ENCODE measurements at places on chromosomes 4 and X.

DNA sequence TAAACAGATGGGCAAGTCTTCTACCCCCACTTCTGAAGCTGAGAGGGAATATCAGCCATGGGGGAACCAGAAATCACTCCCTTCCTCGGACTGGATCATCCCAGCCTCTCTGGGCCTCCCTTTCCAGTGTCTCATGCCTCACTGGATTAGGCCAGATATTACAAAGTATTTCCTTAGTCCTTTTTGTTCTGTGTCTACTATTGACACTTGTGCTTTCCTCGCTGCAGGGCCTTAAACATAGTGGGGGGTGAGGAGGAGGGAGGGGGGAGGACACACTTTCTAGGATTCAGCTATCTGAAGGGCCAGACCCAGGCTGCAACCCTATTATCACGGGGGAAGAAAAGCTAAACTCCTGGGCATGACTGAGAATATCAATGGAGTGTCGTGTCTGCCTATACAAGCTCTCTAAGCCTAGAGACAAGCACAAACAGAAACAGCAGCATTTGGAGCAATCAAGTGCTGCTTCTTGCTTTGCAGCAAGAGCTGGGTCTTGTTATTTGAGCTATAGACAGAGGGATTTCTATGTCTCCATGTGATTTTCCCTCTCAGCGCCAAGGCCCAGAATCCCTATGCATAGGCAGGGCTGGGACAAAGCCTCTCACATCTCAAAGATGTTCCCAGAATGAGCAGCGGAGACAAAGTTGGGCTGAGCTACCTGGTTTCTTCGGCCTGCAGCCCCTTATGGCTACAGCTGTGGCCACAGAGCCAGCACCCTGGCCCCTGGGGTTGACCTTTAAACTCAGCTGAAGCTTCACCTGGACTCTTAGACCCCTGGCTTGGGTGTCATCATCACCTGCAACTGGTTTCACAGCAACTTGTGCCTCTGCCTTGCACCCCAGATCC is 20.2 kb downstream of the PJA1 start:
- DNase-seq: no peak

GRCh38 chr4:73612032-73612431 is 8.2 kb downstream of the RASSF6 start:
- DNase-seq: no peak

- DNase-seq: no peak
Measured at GRCh38 chr4:88788424-88788823, 90.8 kb upstream of the NAP1L5 start.

- no peak for DNase-seq
Measured at GRCh38 chr4:160159457-160159856, 1056.6 kb downstream of the RAPGEF2 start.

DNA sequence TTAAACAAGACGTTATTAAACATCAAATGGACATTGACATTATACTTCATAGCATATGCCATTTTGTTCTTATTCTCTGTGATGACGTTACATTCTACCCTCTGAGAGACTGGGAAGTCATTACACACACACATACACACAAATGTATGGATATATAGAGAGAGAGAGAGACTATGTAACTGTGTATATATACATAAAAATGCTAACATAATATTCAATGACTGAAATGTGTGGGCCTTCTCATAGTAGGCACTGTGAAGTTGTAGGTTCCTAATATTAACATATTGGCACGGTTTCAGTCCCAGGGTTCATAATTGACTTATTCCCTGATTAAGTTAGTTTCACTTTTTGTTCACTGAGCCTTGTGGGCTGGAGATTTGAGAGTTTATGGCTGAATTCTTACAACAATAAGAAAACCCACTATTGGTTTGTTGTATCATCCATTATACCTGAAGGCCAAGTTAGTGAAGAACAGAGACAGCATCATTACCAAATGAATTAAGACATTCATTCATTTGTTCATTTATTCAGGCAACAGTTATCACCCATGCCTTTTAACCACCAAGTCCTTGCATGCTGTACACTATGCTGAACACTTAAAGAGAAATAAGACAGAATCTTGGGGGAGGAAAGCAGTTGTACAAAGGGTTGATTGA is 68.5 kb downstream of the GAB1 start:
- DNase-seq: no peak

- DNase-seq: no peak
Measured at GRCh38 chr4:97105347-97106099, 1037.8 kb downstream of the STPG2 start.

DNA sequence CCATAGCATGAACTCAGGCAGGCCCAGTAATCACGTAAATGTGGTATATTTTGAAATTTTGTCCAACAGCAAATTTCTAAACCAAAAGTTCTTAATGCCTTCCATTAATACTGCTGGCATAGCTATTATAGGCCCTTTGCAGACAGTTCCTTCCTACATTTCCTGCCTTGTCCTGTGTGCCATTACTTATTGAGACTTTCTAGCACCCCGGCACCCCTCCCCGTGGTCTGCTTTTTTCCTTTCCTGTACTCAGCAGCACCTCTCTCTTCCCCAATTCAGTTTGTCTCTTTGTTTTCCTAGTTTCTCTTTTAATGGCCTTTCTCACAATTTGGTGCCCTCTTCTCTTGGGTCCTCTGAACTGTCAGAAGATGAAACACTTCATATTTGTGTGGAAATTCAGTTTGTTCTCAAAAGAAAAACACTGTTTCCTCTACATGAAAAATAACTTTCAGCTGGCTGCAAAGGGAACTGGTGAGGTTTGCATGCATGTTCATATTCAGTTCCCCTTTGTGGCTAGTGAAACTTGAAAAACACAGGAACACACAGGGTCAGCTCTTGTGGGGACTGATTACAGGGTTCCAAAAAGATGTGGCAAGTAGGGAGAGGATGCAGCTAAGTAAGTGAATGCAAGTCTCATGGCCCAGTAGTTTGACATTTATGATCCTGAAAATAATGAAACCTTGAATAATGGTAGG is 17.1 kb downstream of the GPR34 start:
- no peak for DNase-seq

DNA sequence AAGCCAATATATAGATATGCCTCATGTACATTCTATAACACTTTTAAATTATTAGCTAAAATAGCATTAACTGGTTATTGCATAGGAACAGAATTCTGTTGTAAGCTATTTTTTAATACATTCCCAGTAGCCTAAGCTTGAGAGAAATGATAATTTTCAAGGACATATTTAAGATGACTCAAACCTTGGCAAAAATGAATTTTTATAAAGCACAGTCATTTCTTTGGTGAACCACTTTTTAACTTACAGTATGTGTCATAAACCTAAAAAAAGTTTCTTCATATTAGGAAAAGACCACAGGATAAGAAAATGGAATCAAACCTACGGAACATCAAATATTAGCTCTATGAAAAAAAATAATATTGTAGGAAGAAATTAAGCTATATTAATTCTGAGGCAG is 986.3 kb downstream of the STIM2 start:
- DNase-seq: no peak

DNA sequence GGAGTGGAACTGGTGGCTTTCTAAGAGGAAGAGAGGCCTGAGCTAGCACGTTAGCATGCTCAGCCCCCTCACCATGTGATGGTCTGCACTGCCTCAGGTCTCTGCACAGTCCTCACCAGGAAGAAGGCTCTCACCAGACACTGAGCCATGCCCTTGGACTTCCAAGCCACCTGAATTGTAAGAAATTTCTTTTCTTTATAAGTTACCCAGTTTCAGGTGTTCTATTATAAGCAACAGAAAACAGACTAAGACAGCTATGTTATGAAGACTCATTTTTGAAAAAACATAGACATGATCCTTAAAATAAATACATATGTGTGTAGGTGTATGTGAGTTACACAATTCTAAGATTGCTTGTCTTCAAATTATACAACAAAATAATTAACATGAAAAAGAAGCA is 74.7 kb downstream of the CEP44 start:
- DNase-seq: no peak

GRCh38 chr4:166625018-166625637 is 609.2 kb downstream of the SPOCK3 start:
- no peak for DNase-seq

DNA sequence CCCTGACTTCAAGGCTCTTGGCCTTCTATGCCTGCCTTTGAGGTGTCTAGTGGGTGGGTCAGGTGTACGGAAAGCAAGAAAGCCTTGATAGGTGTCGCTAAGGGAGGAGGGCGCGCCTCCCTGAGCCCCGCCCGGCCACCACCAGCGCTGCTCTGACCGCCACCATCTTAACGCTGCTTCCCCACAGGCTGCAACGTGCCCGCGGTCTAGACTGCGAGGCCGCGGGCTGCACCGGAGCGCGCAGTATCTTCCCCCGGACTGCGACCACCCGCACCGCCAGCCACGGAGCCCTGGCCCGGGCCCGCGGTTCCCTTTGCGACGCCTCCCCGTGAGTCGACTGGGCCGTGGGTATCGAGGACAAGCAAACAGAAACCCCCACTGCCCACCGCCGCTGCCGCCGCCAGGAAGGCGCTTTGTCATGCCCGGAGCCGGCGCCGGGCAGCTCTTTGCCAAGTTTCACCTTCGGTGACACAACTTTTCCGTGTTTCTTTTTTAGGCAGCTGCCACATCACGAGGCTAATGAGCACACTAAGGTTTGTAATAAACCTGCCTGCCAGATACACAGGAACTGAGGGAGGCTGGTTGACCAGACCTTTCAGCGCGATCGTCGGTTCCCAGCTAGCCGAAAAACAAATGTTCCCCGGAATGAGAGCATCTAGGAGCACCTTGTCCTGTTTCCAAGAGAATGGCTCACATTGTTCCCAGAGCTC is 335.8 kb upstream of the F9 start:
- peak; percentile 44 for DNase-seq

DNA sequence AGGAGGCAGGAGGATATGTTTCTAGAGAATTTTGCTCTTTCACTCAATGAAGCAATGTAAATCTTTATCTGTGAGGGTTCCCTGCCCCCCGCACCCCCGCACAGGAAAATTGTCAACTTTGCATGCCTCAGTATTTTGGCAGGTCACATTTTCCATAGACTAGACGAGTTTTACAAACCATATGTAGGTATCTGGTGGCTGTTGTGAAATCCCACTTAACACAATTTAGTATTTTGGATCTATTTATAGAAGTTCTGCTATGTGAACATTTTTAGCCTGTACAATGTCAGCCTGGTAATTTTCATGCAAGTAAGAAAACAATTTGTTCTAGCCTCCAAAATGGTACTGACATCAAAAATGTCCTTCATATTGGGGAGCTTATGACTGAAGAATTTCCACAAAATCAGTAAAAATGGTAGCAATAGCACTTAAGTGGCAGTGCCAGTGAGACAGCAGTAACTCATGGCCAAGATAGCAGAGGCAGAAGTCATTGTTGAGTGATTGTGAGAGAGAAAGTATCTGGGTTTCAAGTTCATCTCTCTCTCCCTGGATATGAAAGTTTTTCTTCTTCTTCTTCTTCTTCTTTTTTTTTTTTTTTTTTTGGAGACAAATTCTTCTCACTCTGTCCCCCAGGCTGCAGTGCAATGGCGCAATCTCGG is 12.4 kb upstream of the FRYL start:
- DNase-seq: no peak

DNA sequence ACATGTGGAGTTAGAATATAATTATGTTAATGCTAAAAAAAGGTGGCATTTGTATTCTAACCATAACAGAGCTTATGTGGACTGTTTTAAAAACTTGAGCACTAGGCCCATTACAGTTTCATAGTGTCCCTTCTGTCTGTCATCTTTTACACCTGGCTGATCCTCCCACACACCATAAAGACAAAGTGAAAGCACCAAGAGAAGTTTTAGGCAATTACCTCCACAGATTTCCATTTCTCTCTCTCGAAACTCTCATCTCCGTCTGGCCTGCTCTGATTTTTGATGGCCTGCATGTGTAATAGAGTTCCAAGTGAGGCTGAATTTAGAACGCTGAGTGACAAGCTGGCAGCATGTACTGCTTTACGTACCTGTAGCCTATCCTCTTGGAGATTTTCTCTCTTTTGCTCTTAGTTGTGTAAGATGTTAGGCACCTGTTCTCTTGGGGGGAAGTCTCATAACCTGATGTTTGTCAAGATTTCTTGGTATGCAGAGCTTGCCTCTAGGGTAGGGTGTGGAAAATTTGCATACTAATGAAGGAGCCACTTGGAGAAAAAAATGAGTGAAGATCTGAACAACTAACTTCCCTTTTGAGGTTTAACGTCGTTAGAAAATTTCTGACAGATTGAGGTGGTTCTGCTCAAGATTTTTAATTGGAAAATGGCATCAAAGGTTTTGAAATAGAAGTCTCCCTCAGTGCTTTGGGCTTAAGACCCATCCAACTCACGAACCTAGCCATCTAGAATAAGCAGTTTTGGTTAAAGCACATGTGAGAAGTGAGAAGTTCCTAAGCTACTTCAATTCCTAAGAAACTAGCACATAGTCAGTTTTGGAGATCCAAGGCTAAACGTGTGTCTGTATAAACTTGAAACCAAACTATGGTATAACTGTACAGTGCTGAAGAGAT is 57.6 kb upstream of the RAP1GDS1 start:
- no peak for DNase-seq

DNA sequence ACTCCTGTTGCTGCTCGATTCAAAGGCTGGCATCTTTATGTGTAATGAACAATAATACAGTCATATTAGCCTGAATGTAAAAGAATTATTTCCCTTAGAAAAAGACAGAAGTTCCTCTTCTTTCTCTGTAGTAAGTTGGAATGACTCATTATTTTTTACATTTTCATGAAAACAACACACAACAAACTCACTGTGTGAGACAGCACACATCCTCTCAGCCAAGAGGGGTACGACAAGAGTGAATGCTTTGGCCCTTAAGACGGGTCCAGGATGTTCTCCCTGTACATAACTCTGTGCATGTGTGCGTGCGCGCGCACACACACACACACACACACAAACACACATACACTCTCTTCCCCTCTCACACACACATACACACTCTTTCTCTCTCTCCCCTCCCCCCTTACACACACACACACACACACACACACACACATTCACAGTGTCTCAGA is 72.8 kb downstream of the MANBA start:
- no peak for DNase-seq

GRCh38 chr4:184438375-184438774 is 36.0 kb downstream of the IRF2 start:
- DNase-seq: no peak

- DNase-seq: no peak
Measured at GRCh38 chr4:78732332-78733104, 43.6 kb upstream of the BMP2K start.

GRCh38 chr4:35966566-35966965 is 277.7 kb downstream of the ARAP2 start:
- DNase-seq: no peak

- DNase-seq: peak; percentile 81
Measured at GRCh38 chr4:55169352-55169961, 44.1 kb upstream of the KDR start.

- peak; percentile 50 for DNase-seq
Measured at GRCh38 chrX:1140236-1140681, 72.2 kb downstream of the CRLF2 start.

- no peak for DNase-seq
Measured at GRCh38 chrX:78710171-78710570, 37.3 kb upstream of the LPAR4 start.

DNA sequence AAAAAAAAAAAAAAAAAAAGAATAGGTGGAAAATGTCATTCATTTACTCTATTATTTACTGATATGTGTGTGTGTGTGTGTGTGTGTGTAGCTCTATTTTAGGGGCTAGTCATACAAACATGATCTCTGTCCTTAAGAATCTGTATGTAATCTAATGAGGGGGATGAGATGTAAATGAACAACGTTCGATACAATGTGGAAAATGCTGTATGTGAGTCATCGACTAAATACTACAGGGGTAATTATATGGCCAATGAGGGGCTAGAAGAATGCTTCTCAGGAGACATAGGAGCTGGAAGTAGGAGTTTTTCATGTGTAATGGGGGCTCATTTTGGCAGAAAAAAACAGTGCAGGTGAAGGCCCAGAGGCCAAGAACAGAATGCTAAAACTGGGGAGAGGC is 41.9 kb downstream of the LEF1 start:
- no peak for DNase-seq

GRCh38 chr4:110850461-110851442 is 227.9 kb upstream of the PITX2 start:
- DNase-seq: peak; percentile 37
